ENCODE measurements at places on chromosomes 13 and 19. TPM values are rescaled to one million over a fixed set of nuclear protein-coding genes. Genes with fewer than 3 reads are reported as not detected.

Gene NAA16
- total RNA-seq: 69.1 TPM

Gene SIRT6
- total RNA-seq: 10.0 TPM

Gene CCDC194
- not detected for total RNA-seq

Gene FBXO17
- total RNA-seq: 25.0 TPM

Gene RRAS
- total RNA-seq: 6.5 TPM

Gene CCDC70
- not detected for total RNA-seq

Gene TPRX2
- not detected for total RNA-seq

Gene LILRA1
- 0.22 TPM for total RNA-seq

Gene SNAPC2
- 7.1 TPM for total RNA-seq

Gene NKG7
- total RNA-seq: 1.1 TPM

Gene ZNF723
- not detected for total RNA-seq

Gene TNNI3
- 2.1 TPM for total RNA-seq

Gene NANOS3
- 1.0 TPM for total RNA-seq

Gene PPP5C
- 68.8 TPM for total RNA-seq

Gene STOML3
- not detected for total RNA-seq

Gene MCEMP1
- total RNA-seq: not detected
